ENCODE measurements at places on chromosomes 3 and 15. TPM values are rescaled to one million over a fixed set of nuclear protein-coding genes. Genes with fewer than 3 reads are reported as not detected.
A peak's percentile ranks its signal among the peaks of the same experiment; 100 is the strongest.

DNA sequence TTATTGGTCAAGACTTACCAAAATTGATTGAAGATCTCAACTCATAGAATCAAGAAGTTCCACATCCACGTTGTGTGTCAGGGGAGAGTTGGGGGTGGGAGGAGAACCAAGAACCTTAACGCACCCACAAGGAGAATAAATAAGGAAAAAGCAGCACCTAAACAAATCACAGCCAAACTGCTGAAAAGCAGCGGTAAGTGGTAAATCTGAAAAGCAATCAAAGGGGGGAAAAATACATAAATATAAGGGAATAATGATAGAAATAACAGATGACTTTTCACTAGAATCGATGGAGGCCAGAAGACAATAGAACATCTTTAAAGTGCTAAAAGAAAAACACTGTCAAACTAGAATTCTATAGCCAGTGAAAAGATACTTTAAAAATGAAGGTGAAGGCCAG, 20.1 kb upstream of the BHLHE40 start:
- no peaks in the 10 kb centered on the region for H3K27me3 ChIP-seq
- no peak overlapping the region for H3K4me3 ChIP-seq
- no peaks in the 10 kb centered on the region for H3K4me1 ChIP-seq

DNA sequence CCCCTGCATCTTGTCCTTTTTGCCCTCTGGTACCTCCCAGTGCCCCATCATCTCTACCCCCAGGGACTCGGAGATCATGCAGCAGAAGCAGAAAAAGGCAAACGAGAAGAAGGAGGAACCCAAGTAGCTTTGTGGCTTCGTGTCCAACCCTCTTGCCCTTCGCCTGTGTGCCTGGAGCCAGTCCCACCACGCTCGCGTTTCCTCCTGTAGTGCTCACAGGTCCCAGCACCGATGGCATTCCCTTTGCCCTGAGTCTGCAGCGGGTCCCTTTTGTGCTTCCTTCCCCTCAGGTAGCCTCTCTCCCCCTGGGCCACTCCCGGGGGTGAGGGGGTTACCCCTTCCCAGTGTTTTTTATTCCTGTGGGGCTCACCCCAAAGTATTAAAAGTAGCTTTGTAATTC, 1.5 kb downstream of the SERF2 start:
- peak overlapping the region; percentile 98 for H3K27ac ChIP-seq
- H3K36me3 ChIP-seq, result peaks cover 39% of the 10 kb centered on the region

DNA sequence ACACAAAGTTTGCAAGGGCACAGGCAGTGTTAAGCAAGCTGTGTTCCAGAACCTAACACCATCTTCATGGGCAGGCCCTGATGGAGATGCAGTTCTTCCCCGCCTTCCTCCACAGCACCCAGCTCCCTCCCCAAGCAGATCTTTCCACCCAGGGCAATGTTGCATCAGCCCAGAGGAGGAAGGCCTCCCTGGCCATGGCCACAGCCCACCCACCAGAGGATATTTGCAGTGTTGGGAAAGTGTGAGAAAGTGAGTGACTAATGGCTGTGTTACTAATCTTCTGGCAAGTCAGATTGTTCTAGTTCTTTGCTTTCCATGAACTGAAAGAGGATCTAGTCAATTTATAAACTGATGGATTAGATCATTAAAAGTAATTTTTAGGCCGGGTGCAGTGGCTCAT, 42.0 kb upstream of the ATP10A start:
- no peaks in the 10 kb centered on the region for H3K36me3 ChIP-seq
- H3K27ac ChIP-seq, result no peak overlapping the region
- DNase-seq, result peak; percentile 72
- H3K4me1 ChIP-seq, result peaks cover 12% of the 10 kb centered on the region
- no peak overlapping the region for H3K4me3 ChIP-seq
- H3K27me3 ChIP-seq, result no peaks in the 10 kb centered on the region

NPAP1 gene
- 0.17 TPM for total RNA-seq
